ENCODE measurements at places on chromosomes 5 and 9.

GRCh38 chr5:38259809-38260160, 1.4 kb downstream of the EGFLAM start:
- no peak for DNase-seq

DNA sequence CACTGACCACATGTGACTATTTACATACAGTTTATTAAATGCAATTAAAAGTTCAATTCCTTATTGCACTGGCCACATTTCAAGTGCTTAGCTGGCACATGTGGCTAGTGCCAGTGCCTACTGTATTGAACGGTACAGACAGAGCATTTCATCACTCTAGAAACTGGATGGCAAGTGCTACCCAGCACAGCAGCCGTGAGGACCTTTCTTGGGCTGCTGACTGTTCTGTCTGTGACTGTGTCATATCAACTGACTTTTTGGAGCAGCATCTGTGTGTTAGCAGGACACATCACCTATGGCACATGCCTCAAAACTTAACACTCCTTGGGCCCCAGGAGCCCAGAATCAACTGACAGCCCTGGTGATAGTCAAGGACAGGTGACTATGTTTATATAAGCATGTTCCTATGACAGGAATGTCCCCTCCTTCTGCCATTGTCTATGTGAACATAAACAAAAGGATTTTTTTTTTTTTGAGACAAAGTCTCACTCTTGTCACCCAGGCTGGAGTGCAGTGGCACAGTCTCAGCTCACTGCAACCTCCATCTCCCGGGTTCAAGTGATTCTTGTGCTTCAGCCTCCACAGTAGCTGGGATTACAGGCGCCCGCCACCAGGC, 8.9 kb downstream of the IRF1 start:
- no peak for DNase-seq

GRCh38 chr5:102681403-102681983, 73.6 kb upstream of the PAM start:
- DNase-seq = peak; percentile 68

DNA sequence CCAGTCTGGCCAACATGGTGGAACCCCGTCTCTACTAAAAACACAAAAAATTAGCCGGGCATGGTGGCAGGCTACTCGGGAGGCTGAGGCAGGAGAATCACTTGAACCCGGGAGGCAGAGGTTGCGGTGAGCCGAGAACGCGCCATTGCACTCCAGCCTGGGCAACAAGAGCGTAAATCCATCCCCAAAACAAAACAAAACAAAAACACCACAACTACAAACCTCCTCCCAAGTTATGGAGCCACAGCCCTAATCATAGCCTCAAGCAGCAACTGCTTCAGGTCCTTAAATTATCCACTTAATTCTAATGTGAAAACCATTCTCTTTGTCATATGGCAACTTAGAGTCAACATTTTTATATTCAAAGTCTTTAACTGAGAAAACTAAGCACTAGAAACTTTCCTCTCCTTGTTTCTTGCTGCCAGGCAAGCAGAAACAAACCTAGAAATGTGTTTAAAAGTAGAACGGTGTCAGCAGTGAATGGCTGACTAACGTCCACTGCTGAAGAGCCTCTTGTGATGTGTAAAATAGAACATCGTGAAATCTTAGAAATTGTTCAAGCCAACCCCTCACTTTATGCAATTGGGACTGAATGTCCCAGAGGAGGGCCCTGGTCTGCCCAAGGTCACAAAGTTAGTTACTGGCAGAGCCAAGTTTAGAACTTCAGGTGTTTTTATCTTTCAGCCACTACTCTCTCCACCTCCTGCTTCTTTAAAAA, 5.7 kb downstream of the TMEM245 start:
- no peak for DNase-seq

DNA sequence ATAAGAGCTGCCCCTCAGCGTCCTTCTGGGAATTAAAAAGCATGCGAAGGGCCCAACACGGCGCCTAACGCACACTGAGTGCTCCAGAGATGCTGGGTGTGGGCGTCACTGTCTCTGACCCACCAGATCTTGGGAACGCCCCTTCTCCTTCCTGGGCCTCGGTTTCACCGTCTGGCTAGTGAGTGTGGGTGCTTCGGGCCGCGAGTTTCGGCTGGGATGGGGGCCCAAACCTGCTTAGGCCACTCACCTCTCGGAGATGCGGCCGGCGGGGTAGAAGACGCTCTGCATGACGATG, 3.7 kb downstream of the PIP5KL1 start:
- no peak for DNase-seq

DNA sequence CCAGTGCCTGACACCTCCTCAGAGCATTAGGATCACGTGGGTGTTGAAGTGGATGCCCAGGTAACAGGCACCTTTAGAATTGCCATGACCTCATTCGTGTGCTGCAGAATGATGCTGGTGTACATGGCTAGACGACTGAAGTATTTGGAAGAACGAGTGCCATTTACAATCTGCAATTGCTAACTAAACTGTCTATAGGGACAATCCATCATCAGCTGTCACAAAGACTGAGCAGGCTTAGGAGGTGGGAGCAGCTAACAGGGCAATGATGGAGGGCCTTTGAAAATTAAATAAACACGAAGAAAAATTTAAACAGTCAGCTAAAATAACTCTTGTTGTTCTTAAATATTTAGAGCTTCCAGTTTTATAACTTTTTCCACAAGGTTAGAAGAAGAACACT, 375.8 kb downstream of the GADD45G start:
- no peak for DNase-seq

DNA sequence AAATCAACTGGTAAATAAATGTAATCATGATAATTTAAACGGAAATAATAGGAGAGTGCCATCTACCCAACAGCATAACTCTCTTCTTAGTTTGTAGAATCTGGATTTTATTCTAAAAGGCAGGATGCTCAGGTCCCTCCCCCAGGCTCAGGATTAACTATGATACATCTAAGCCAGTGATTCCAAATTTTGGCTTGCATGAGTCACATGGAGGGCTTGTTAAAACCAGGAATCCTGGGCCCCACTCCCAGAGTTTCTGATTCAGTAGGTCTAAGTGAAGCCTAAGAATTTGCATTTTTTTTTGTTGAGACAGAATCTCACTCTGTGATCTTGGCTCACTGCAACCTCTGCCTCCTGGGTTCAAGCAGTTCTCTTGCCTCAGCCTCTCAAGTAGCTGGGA, 62.3 kb upstream of the ZFR start:
- no peak for DNase-seq

GRCh38 chr9:124795881-124796431, 19.0 kb downstream of the OLFML2A start:
- DNase-seq = no peak

DNA sequence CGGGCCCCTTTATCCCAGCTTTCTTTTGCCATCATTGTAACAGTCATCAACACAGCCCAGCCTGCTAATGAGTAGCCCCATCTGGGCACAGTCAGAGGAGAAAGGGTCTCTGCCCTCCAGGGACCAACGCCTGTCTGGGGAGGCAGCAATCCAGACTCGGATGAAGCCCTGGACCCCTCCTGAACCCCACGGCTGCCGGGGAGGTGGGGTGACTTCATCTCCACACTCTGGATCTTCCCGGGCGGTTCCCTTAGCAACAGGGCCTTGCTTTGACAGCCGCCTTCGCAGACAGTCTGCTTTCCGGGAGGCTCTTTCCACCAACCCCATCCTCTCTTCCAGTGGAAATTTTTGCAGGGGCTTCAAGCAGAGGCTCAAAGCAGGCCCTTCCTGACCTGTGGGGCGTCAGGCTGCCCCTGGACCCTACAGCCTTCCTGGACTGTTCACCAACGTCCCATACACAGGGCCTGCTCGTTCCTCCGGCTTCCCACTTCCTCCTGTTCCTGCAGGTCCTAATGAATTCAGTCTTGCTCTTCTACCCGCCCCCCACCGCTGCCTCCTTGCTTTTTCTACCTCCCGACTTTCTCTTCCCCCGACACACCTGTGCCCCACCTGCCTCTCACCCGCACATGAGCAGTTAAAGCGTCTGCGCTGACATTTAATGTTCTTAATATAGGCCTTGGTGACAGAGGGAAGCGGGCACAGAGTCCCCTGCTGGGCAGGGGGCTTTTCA, 161.7 kb upstream of the MVB12B start:
- no peak for DNase-seq

GRCh38 chr9:134602547-134603362, 38.8 kb upstream of the COL5A1 start:
- DNase-seq = no peak

DNA sequence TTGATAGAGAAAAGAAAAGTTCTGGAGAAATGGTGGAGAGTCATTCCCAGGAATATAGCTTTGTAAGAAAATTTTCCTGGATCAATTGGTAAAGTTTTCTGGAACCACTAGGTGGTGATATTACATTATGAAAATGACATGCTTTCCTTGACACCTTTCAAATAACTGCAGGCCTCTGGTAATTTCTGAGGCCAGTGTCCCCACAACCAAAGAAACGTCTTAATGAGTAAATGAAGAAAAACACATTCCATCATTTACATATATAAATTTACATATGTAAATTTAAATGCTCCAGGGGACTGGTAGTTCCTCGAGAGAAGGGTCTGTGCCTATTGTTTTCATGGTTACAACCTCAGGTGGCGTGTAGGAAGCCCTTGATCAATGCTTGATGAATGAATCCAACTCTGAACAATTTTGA, 17.2 kb upstream of the RGS3 start:
- DNase-seq = peak; percentile 64

DNA sequence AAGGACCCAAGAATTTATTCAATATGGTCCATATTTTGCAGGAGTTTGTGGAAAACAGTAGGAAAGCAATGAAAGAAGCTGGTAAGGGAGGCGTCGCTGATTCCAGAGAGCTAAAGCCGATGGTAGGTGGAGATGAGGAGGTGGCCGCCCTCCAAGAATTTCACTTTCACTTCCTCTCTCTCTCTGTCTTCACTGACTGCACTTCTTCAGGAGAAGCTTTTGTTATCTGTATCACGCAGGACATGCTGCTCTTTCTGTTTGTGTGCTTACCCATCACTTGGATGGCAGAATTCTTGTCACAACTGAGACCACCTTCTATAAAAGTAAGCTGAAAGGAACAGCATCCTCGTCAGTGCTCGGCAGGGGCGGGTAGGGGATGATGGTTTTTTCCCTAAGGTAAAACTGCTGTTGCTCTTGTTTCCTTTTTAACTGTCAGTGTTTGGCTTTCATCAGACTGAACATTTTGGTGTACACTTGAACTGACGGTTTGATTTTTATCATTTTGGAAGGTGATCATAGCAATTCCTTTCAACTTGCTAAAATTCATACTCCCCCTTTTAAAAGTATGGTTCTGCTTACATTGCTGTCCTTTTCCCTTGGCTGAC, 62.4 kb upstream of the FSD1L start:
- DNase-seq = peak; percentile 39

DNA sequence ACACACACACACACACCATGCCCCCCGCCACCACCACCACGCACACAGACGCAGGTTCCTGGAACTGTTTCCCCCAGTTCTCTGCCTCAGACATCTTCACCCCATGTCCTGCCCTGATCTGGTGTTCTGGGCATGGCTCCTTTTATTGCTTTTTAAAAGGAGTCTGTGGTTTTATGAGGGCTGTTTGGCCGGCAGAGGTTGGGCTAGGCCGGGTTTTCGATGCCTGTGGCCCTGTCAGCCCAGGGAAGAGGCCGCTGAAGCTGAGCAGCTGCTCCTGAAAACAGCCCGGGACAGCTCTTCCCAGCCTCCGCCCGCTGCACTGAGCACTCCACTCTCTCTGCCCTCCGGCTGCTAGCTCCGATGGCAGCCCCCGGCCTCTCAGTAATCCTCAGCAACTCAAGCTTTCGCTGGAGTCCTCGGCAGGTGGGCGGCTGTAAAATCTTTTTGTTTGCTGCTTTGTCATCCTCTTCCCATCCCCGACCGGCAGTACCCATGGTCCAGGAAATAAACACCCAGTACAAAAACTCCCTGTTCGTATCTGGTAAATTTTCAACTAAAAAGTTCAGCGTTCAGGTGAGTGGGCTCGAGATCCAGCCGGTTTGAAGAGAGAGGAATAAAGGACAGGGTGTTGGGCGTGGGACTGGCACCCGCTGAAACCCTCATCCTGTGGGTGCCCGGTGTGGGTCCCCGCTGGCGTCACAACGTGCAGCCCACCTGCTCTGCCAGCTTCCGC, 103.0 kb upstream of the ERCC6L2 start:
- DNase-seq = no peak

DNA sequence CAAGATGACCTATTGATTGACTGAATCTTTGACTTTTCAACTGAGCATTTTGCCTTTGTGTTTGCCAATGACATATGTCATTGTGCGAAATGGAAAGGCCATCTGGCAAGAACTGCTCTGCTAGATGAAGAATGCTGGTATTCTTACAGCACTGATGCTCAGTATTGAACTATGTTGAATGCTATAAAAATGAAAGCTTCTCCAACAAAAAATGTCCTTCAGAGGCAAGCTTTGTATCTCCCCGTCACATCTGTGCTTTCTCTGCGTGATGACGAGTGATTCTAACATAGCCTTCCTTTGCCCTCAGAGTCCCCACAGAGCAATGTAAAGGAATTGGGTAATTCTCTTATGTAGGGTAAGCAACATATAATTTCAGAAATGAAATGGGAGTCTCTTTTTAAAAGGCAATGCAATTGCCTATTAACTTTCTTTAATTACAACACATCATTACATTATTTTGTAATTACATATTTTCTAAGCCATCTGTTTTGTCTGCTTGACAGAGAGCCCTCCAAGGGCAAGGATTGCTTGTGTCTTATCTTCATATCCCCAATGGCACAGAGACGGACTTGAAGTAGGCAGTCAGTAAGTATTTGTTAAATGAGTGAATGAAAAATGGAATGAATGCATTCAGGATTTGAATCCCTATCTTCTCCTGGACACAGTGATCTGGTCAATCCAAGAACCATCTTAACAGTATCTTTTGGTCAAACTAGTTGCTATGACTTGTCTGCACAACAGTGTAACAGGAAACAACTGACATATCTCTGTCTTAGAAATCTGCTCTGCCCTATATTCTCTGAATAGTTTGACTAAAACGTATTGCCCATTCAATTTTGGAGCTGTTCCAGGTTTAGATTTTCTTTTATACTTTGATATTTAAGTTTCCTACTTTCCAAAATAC, 46.1 kb downstream of the ENC1 start:
- DNase-seq = peak; percentile 35

- no peak for DNase-seq
These were observed 192.1 kb upstream of the CLINT1 start for GRCh38 chr5:158051036-158051435.

DNA sequence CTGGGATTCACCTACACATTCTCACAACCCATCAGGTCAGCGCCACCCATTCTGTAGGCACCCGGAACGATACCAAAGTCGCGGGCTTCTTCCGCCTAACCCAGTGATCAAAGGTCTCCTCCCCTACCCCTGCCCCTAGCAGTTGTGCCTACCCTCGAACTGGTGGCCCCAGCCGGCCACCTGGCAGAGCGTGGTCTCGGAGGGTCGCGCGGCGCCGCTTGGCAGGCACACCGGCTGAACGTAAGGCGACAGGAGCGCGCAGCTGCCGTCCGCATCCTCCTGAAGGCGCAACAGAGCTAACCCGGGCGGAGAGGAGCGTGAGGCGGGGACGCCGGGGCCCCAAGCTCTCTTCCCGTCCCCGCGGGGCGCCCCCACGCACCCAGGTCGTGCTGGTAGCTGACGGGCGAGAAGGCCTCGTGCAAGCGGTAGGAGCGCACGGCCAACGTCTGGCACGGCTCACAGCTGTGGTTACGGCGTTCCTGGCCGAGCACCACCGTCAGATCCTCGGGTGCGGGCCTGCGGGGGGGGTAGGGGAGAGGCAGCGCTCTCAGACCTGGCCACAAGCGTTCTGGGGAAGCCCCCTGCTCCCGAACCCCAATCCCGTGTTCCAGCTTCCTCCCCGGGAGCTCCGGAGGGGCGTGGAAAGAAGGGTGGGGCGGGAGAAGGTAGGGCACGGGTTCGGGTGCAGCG, 2.8 kb upstream of the PFN3 start:
- no peak for DNase-seq

All from globus pallidus (tissue), 1 donor.